Coronary artery (tissue), 2 donors: ENCODE measurements at places on chromosomes 6 and 20.

GRCh38 chr6:12865671-12866181 lies 149.2 kb downstream of the PHACTR1 start:
- no peak for DNase-seq

DNA sequence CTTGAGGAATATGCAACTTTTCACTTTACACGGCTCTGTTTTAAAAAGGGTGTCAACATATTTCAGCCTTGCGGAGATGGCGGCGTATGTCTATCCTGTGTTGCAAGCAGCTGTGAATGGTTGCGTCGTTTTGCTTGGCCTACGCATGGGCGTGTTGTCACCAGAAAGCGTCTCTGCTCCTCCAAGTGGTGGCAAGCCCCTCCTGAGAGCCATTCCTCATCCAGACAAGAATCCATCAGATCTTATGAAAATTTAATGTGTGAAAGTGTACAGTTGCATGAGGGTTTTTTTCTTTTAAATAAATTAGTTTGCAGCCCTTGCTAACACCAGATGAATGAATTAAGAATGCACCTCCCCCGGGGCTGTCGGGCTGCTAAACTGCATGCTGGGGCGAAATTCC lies 114.4 kb downstream of the PHACTR3 start:
- no peak for DNase-seq

DNA sequence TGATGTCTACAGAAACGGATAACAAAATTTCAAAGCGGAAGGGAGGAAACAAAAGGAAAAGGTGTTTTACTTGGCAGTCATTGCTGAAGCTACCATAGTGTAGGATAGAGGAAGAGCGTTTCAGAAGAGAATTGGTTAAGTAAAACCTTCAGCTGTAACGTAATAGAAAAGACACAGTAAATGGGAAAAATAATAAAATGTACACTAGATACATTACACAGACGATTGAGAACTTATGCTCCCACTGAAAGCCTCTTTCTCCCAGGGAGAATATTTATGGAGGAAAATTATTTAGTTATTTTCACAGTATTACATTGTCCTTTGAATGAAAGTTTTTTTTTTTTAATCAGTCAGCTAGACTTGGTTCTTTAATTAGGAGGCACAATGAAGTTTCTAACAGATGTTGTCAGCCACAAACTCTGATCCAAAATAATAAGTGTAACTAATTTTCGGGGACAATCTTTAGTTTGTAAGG lies 90.7 kb upstream of the PRDM1 start:
- DNase-seq: no peak

GRCh38 chr20:45436732-45437485 lies 21.0 kb downstream of the PIGT start:
- peak; percentile 92 for DNase-seq

GRCh38 chr6:161439093-161439492 lies 165.2 kb upstream of the AGPAT4 start:
- DNase-seq: peak; percentile 82

- no peak for DNase-seq
Measured at GRCh38 chr20:23340524-23340923, 10.1 kb upstream of the NXT1 start.

GRCh38 chr6:160128879-160129516 lies 7.4 kb downstream of the SLC22A1 start:
- peak; percentile 40 for DNase-seq

DNA sequence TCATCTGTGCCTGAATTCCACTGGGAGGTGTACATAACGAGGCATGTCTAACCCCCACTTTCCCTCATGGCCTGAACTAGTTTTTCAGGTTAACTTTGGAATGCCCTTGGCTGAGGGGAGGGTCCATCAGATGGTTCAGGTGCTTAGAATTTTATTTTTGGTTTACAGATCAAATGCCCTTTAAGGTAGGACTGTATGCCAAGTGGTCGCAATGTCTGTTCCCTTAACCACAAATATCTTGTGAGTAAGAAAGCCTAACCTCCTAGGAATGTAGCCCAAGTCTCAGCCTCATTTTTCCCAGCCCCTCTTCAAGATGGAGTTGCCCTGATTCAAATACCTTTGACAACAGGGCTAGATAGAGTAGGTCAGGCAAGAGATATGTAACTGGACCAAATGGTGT lies 78.4 kb downstream of the RNASET2 start:
- DNase-seq: no peak

DNA sequence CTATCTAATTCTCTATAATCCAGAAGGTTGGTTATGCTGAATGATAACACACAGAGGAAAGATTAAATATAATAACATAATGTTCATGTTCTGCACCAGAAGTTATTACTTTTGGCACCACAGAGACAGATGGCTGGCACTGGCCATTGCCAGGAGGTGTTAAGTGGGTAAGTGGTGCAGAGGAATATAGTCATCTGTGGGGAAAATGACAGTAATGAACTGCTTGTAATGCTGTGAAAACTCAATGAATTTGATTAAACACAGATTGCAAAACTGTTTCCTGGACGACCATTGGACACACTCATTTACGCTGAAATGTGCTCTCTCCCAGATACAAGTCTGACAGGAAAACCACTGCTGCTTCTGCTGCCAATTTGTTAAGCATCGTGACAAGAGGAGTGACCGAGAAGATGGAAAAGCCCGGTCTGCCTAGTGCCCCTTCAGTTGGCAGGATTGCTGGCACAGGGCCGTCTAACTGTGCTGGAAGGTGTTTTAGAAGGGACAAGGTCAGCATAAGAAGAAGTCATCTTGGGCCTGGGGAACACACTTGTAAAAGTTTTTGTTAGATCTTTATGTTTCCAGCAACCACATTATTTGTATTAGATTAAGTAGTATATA lies 567.4 kb downstream of the CBLN4 start:
- DNase-seq: no peak

DNA sequence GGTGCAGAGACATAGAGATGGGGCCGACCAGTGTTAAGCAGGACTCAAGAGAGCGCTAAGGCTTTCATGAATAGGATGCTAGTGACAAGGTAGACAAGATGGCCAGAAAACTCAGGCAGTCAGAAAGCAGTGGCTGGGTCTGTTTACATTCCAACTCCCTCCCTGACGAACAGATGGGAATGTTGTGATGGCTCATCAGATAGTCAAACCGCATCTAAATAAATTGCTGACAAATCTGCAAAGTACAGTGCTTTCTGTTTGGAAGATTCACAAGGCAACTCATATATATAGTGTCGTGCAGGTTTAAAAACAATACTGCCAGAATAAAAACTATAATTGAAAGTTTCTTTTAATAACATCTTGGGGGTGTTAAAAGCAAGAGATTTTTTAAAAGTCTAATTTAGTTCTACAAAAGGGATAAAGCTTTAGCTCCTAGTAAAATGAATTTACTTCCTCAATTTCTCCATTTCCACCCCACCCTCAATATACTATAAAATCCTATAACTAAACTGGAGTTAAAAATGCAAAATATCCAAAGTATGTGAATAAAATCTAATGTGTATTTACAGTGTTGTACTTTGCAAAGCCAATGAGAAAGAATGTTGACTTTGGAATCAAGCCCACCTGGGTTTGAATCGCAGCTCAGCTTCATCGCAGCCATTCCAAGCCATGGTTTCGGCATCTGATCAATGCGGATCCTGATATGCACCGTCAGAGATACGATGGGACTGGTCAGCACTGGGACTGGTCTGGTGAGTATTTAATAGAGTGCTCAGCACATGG lies 247.3 kb upstream of the PDE10A start:
- DNase-seq: no peak

DNA sequence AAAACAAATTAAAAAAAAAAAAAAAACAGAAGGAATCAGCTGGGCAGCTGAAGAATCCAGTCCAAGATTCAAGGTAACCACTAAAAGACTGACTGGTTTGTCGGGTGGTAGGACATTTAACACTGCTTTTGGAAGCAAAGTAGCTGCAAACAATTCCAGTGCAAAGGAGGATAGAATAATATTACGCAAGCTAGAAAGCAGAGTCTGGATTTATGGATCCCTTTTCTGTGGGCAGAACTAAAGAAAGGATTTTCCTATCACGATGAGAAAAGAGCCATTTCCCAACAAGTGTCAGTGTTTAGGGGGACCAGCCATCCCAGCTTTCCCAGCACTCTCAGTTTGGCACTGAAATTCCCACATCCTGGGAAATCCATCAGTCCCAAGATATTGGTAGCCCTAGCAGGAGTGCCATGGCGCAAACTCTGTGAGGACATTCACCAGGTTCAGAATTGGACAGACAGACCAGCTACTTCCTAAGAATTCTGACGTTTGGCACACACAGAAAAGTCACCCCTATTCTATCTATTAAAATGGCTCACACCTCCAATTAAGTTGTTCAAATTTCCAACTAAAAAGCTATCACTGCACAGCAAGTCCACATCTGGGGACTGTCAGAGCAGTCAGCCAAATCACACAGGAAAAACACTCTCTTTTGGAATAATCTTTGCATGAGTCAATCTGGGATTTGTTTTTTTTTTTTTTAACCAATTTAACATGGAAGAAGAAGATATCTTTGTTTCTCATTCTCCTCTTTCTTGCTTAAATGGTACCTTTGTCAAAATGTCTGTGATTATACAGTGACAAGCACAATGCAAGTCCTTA lies 356.8 kb upstream of the ARID1B start:
- DNase-seq: no peak

DNA sequence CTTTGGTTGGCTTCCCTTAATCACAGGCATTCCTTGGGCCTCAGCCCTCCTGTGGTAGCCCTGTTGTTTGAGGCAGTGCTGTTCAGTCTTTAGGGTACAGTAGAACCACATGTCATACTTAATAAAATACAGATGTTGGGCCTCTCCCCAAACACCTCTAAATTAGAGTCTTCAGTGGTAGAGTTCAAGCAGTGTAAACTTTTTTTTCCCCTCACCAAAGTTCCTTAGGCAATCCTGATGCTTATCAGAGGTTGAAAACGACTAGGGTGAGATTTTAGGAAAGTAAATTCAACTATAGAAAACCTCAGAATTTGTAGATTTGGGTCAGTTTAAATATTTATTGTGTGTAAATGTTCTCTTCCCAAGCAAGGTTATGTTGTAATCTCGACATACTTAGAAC lies 44.6 kb downstream of the BLTP3A start:
- DNase-seq: no peak

- no peak for DNase-seq
Measured at GRCh38 chr20:61257611-61258010, 5.5 kb downstream of the CDH4 start.

- DNase-seq: no peak
Measured at GRCh38 chr6:124973780-124974179, 11.5 kb downstream of the RNF217 start.

DNA sequence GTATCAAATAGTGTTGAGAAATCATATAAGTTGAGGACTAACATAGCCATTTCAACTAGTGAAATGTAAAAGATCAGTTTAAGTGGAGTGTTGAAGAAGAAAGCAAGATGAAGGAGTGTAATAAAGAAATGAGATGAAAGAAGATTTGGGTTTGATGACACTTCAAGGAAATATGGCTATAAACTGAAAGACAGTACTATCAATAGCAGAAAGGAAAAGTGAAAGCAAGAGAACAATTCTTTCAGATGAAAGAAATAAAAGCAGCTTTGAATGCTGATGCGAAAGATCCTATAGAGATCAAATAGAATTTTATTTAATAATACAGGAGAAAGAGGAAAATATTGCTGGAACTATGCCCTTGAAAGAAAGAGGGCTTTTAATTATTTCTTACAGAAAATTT lies 92.8 kb upstream of the PRSS16 start:
- DNase-seq: no peak

DNA sequence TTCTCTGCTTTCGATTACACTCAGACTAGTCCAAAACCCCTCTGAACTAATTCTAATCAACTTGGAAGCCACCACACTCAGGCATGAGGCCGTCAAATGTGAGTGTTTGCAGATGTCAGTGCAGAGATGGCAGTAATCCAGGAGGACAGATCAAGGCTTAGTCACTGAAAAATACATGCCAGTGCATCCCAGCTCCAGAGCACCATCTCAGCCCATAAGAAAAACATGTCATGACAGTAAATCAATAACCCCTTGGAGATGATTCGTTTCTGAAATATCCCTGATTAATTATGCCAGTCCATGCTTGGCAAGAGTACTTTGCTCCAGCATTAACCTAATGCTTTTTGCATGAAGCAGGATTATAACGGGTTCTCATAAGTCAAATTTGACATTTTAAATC lies 179.5 kb downstream of the ADAT2 start:
- no peak for DNase-seq

GRCh38 chr6:147651249-147652063 lies 143.0 kb downstream of the SAMD5 start:
- no peak for DNase-seq

DNA sequence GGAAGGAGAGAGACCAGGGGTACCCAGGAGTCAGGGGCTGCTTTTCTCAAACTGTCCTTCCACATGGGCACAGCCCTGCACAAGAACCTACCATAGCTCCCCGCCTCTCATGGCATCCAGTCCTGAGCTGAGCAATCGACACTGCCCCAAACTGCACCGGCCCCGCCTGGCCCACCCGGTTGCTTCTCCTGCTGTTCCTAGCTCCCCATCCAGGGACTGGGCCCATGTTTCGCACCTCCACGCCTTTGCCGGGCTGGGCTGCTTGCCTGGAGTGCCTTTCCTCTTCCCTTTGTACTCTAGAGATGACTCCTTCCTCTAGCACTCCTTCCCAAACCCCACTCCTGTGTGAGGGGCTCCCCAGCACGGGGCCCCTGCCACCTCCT lies 123.0 kb downstream of the GRM4 start:
- no peak for DNase-seq

DNA sequence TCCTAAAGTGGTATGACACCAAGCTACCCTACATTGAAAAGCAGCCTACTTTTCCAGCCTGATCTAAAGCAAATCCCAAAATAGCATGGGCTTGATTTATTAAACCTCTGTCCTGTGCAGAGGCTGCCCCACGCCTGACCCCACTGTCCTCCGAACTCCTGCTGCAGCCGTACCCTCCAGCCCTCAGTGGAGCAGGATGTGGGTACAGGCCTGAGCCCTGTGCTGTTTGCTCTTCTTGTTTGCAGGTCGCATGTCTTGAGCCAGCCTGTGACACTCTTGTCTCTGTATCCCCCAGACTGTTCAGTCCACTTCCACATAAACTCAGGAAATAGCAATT lies 61.2 kb downstream of the RPP40 start:
- DNase-seq: peak; percentile 28

- no peak for DNase-seq
Measured at GRCh38 chr6:35492974-35493284, 4.0 kb downstream of the TEAD3 start.

DNA sequence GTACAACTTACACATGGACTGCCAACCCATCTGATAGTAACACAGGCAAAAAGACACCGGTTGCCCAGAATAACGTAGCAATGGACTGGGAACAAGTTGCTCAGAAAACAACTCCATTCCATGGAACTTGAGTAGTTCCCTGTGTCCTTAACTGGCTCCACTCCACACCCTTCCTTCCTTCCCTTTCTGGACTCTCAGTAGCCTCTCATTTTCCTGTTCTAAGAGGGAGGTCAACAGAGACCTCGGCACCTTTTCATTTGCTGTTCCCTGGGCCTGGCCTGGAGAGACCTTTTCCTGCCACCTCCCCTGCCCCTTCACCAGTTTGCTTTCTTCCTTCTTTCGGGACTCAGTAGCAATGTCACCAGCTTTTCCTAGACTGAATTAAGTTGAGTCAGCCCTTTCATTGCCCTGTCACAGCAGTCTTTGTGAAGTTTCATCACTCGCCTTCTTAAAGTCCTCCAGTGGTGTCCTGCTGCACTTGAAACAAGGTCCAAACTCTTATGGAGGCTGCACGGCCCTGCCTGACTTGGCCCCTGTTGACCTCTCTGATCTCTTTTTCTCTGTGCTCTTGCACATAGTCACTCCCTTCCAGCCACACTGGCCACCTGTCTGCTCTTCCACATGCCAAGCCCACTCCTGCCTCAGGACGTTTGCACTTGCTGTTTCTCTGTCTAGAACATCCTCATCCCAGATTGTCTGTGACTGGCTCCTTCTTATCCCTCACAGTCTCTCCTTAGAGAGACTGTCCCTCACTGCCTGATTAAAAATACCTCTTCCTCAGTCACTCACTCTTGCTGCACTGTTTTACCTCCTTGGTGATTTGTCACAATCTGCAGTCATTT lies 90.8 kb downstream of the KCNB1 start:
- DNase-seq: no peak
